ENCODE measurements at places on chromosomes 7 and 10. TPM values are rescaled to one million over a fixed set of nuclear protein-coding genes. Genes with fewer than 3 reads are reported as not detected.

KLF14 gene
- total RNA-seq = not detected

CHAT gene
- not detected for total RNA-seq

ENTPD7 gene
- 3.3 TPM for total RNA-seq

GRCh38 chr7:7318601-7319000 is 136.3 kb downstream of the C1GALT1 start:
- DNase-seq = no peak

DNA sequence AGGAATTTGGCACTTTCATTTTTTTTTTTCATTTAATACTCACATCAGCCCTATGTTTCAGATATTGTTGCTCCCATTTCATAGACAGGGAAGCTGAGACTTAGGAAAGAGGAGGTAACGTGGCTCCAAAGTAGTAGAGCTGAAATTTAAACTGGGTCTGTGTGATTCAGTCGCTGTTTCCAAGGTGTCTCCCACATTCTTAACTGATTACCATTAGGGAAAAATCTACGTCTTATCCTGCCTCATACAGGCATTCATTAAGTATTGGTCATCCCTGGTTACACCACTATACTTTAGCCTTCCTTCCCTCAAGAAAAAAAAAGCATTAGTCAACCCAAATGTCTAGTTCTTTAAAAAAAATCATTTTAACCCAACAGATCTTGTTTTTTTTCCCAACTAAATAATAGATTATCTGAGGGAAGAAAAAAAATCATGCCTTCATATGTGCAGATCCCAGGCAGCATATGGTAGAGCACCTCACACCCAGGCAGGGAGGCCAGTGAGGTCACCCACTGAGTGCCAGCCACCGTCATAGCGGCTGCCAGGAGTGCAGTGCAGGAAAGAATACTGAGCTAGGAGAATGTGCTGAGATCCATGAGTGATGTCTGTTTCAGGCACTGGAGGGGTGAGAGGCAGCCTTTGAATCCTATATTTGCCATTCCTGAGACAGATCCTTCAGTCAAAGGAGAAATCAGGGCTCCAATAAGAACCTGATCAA is 59.0 kb upstream of the SORCS3 start:
- no peak for DNase-seq

GRCh38 chr10:71426058-71426605 is 29.4 kb downstream of the CDH23 start:
- DNase-seq = no peak
